ENCODE measurements at places on chromosomes 12 and 14. TPM values are rescaled to one million over a fixed set of nuclear protein-coding genes. Genes with fewer than 3 reads are reported as not detected.

GRCh38 chr12:126607867-126608266 is 1542.6 kb downstream of the AACS start:
- no peak for DNase-seq

DNA sequence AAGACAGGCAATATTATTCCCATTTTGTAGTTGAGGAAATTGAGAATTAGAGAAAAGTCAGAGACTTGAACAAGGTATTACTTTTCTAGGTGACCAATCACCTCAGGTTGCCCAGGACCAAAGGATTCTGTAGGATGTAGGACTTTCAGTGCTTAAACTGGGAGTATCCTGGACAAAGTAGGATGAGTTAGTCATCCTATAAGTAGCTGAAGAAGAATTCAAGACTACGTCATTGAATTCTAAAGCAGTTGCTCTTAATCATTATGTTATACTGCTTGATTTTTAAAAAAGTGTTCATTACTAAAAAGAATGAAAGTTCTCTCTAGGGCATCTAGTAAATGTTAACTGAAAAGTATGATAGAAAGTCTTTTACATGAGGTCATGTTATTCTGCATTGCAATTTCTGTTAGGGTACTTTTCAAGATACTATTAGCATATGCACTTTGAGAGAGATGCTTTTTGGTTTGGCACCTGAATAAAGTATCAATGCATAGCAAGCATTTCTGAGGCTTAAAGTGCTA is 101.7 kb downstream of the RTN1 start:
- no peak for DNase-seq

DNA sequence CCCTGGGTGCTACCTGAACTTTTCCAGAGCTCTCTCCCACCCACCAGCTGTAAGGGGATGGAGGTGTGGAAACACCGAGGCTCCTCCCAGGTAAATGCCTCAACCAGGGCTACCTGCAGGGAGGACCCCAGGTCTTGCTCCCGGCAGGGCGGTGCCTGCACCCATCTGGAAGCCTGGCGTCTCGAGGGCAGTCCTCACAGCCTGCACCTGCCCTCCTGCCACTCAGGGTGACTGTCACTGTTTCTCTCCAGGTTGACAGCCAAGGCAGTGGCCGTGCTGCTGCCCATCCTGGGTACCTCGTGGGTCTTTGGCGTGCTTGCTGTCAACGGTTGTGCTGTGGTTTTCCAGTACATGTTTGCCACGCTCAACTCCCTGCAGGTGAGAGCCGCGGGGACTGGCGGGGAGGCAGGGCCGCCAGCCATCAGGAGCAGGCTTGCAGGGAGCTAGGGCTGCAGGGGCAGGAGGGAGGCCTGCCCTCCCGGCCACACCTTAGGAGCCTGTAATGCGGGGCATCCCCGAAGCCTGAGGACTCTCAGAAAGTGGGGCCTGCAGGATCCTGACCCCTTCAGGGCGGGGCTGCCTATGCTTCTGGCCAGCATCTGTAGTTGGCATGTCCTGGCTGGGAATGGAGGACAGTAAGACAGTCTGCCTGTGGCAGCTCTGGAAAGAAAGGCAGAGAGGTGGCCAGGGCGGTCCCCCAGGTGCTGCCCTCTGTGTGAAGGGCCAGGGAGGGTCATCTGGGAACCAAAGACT is 182.3 kb downstream of the ADGRD1 start:
- DNase-seq: no peak

DNA sequence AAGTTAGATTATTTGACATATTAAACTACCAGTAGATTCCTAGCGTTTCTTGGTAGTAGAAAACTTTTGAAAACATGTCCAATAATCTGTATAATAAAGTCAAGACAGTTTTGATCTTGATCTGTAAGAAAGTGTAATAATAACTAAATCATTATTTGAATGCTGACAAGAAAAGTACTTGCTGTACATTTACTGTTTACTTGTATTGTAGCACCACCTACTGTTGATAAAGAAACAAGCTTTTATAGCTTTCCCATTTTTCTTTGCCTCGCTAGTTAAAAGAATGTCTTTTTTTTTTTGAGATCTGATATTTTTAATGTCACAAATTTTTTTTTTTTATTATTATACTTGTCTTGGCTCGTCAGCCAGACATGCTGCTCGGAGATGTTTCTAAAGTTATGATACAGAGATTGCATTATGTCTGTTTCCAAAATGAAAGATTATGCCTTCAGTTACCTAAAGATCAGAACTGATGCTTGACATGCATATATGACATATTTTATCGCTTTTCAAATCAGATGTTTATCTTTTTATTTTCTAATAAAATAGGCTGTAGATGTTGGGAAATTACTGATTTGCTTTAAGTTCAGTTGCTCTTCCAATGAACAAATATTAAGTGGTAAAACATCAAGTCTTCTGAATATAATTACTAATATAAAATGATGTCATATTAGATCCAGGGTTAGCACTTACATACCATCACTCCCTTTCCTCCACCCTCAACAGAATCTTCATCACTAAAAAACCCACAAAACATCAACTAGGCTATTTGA is 140.5 kb downstream of the AKAP6 start:
- DNase-seq: peak; percentile 82

DNA sequence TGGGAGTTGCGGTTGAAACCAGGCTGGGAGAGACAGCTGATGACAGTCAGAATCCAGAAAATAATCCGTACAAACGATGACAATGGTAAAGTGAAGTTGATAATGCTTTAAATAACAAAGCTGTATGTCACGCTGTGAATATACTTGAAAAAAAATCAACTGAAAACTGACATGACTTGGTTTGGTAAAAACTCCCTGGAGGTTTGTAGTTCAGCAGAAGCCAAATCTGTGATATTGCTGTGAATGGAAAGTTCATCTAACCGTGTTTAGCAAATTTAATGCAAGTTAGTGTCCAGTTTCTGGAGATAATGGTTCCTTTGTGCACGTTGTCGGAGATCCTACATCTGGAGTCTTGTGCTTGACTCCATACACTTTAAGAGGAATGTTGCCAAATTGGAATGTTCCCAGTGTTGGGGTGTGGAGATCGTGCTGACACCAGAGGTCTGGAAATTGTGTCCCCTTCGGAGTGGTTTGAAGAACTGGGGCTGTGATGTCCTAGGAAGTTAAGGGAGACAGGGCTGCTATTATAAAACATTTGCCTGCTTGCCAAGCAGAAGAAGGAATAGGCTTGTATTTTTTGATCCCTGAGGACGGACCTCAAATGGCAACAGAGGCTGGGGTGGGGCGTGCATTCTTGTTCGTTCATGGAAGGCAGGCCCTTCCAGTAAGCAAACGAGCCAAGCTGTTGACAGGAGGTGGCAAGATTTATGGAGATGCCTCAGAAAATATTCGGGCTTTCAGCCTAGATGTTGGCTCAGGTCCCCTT is 30.6 kb downstream of the PPFIBP1 start:
- DNase-seq: peak; percentile 75

DNA sequence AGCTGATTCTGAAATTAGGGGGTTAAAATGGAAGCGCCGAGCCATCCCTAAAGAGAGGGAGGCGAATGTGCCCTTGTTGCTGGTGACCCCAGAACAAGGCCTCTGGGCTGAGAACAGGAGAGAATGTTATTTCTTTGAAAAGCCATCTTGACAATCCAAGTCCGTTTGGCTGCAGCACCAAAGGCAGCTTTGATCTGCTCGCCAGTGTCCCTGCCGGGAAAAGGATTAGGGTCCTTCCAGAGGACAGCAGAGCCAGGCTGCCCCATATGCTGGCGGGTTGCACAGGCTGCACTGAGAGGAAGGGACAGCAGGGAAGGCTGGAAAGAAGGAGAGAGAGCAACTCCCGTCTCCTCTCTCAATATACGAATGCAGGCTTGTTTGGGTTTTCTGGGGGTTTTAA is 141.7 kb downstream of the TMEM132C start:
- no peak for DNase-seq

DNA sequence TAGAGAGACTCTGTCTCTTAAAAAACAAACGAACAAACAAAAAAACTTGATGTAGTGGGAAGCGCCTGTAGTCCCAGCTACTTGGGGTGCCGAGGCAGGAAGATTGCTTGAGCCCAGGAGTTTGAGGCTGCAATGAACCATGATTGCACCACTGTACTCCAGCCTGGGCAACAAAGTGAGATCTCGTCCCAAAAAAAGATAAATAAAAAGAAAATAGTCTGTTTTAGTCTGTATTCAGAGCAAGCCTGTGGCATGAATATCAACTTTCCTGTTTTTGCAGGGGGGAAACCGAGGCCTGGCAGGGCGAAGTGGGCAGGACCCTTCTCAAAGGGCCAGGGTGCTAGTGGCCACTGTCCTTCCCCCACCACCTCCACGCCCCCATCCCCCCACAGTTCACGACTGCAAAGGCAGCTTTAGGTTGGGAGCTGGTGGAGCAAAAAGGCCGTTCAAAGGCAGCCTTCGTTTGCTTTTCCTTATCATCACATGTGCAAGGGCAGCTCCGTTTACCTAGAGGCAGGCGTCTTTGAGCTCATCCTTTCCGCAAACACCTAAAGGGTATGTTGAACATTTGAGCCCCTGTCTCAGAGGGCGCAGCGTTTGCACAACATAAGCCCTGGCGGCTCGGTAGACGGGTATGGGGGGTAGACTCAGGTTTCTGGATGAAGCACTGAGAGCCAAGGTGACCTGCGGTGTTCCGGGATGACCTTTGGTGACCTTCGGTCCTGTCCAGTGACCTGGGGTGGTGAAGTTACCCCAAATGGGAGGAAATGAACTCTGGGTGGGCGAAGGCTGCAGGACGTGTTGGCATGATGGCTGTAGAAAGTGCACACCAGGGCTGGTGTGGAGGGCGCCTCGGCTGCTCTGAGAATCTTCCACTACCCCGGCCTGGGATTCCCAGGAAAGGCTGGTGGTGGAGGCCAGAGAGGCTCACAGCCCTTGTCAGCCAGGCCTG is 8.7 kb upstream of the MEG3 start:
- DNase-seq: no peak

DNA sequence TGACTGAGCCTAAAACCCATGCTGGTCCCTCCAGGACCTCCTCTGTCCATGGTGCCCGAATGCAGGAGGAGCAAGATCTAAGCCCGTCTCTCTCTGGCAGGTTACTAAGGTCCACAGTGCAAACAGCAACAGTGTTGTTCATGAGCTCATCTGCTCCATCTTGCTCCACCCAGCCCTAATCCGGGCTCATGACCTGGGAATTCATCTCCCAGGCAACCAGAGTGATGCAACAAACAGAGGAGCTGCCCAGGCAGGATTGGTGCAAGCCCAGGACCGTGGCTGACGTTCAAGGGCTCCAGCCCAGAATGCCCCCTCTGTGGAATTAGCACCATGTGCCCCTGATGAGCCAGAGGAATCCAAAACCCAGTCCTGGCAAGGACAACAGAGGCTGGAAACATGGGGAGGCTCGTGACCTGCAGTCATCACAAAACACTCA is 29.9 kb downstream of the HSPB8 start:
- peak; percentile 5 for DNase-seq

DNA sequence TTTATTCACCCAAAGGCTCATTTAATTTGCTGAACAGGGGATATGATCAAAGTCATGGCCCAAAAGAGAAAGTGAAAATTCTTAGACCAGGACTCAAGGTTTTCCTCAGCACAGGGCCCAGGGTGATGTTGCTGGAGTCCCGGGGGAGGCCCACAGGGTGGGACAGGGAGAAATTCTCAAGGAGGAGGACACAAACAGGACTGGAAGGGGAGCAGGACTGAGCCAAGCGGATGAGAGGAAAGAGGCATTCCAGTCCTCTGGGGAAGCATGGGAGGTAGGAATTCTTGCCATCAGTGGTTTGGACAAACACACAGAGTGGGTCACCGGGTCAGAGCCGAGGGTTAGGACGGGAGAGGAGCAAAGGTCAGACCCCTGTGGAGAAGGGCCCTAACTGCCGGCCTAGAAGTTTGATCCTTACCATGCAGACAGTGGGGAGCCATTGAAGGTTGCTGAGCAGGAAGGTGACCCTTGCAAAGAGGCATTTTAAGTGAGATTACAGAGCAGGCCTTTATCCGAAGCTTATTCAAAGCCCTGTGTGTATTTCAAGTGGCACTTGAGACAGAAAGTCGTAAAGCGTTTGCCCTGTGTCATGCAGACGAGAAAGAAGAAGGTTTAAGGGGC is 68.4 kb upstream of the PTGR2 start:
- DNase-seq: no peak

DNA sequence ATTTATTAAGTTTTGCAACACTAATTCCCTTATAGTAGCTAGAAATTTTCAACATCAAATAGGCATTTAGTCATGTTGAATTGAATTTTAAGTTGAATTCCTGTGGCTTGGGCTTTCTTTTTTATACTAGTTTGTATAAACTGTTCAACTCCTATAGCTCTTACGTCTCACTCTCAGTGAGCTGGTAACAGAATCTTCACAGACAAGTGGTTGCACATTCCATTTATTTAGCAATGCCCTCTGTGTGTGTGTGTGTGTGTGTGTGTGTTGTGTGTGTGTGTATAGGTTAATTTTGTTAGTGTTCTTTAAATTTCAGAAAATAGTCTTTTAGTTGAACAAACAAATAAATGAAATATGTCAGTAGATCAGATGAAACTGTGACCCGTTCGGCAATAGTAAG is 425.0 kb downstream of the NPAS3 start:
- peak; percentile 87 for DNase-seq

DNA sequence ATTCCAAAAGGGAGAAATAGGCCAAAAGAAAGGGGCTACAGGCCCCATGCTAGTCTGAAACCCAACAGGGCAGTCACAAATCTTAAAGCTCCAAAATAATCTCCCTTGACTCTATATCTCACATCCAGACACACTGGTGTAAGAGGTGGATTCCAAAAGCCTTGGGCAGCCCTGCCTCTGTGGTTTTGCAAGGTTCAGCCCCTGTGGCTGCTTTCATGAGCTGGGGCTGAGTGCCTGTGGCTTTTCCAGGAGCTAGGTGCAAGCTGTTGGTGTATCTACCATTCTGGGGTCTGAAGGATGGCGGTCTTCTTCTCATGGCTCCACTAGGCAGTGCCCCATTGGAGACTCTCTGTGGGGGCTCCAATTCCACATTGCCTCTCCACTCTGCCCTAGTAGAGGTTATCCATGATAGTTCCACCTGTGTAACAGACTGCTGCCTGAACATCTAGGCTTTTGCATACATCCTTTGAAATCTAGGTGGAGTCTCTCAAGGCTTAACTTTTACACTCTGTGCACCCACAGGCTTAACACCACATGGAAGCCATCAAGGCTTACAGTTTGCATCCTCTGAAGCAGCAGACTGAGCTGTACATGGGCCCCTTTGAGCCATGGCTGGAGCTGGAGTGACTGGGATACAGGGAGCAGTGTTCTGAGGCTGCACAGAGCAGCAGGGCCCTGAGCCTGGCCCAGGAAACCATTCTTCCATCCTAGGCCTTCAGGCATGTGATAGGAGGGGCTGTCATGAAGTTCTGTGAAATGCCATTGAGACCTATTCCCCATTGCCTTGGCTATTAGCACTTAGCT is 66.5 kb upstream of the ABCD2 start:
- no peak for DNase-seq

Gene TDRD9
- 0.50 TPM for total RNA-seq

Gene IAPP
- total RNA-seq: not detected

Gene GLIPR1L1
- total RNA-seq: not detected

Gene WNT5B
- 40.3 TPM for total RNA-seq

Gene GRIP1
- total RNA-seq: 0.26 TPM

Gene RNF212B
- total RNA-seq: not detected
